SJCRH30 (cell line): ENCODE measurements at places on chromosomes 3 and 15.

DNA sequence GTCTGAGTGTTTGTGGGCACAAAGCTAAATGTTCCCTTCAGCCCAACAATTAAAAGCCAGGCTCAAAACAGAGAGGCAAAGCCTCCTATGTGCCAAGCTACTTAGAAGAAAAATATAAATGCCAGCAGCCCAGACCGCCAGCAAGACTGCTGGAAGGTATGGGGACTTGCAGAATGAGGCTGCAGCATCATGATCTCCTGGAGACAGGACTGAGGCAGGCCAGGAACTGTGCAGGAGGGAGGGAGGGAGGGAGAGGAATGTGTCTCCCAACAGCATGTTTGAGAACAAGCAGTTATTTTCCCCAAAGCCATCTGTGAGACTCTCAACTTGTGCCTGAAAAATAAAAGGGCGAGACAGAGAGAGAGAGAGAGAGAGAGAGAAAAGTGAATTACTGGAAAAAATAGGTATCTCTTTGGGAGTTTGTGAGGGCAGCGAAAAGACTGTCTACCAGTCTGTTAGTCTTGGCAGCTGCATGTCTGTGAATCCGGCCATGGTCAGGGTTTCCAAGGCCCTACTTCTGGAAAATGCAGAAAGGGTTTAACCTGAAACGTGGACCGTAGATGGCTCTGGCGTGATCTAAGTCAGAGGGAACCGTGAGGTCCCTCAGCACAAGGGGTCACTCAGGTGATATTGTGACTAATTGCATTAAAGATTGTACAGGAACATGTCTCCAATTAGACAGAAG is 139.7 kb upstream of the COL8A1 start:
- DNase-seq, result no peak

GRCh38 chr3:77320514-77320913 is 280.6 kb downstream of the ROBO2 start:
- DNase-seq, result peak; percentile 27

DNA sequence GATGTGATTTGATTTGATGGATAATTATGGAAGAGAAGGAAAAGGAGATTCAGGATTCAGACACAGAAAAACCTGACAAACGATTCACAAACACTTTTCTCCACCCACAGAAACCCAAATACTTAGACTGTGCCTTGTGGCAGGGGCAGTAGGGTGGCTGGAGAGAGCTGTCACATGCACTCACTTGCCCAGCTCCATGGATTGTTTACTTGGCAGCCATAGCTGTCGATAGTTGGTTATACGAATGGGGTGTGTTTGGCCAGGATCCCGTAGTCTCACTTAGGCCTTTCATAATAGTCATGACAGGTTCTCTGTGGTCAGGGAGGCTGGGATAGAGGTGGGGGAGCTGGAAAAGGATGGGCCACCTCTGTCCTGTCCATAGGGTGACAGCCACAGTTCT is 76.9 kb downstream of the CACNA1D start:
- no peak for DNase-seq

GRCh38 chr3:24506966-24507775 is 12.5 kb upstream of the THRB start:
- DNase-seq, result no peak

GRCh38 chr3:66501483-66502244 is 842 bp upstream of the LRIG1 start:
- DNase-seq, result no peak

DNA sequence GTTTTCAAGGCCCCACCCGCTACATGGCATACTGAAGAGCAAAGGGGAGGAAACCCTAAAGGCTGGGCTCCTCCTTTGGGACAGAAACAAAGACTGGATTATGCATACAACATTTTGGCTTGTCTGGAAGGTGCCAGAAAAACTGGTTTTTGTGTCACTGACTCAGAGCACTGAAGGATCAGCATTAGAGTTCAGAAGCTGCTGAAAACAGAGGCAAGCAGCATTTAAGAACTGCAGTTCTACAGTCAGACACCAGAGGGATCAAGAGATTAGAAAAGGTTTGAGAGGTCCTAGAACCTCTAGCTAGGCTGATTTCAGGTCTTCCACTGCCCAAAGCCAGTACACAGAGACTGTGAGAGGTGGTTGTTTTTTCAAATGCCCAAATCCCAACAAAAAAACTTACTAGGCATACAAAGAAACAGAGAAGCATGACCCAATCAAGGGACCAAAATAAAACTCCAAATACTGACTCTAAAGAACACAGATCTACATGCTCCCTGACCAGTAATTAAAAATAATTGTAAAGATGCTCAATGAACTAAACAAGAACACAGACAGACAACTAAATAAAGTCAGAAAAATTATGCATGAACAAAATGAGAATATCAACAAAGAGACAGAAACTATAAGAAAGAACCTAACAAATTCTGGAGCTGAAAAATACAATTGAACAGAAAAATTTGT is 91.2 kb downstream of the SENP2 start:
- peak; percentile 44 for DNase-seq

DNA sequence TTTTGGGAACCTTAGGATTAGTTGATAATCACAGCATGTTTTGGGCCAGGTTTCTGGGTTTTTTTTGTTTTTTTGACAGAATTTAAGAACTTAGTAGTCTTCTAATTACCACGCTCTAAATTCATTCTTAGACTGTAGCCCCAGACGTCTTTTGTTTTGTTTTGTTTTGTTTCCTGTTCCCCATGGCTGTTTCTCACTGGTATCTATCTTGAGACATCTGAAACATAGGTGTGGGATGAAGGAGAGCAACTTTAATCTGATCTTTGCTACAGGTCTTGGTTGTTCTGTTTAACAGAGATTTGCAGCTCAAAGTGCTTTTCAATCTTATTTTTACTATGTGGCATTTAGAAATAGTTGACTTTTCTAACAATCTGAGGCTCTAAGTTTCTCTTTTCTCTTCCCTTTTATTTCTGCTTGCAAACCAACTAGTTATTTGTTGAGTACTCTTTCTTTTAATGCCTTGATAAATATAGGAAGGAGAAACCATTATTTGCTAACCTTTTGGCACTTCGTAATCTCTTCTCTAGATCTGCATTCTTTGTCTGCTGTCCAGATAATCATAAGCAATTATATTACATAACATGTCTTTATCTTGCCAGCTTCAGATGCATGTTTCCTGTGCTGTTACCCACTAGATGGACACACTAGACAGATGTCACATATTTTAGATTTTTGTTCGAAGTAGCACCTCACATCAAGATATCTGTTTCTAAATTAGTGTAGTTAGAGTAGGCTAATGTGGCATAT is 40.9 kb downstream of the FBXL2 start:
- DNase-seq, result no peak

DNA sequence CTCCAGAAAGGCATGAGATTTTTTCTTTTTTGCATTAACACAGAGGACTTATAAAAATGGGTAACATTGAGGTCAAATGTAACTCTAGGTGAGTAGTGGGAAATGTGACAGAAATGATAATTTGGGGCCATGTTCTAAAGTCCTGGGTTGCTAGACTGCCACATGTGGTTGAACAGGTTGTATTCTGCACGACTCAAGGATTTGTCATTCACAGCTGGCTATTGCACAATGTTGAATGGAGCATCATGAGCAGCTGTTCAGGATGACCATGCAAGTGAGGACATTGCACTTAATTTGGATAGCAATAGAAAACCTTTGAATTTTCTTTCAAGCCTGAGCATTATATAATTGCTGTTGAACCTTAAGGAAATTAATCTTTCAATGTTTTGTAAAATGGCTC is 396.6 kb downstream of the NAALADL2 start:
- DNase-seq, result peak; percentile 35

DNA sequence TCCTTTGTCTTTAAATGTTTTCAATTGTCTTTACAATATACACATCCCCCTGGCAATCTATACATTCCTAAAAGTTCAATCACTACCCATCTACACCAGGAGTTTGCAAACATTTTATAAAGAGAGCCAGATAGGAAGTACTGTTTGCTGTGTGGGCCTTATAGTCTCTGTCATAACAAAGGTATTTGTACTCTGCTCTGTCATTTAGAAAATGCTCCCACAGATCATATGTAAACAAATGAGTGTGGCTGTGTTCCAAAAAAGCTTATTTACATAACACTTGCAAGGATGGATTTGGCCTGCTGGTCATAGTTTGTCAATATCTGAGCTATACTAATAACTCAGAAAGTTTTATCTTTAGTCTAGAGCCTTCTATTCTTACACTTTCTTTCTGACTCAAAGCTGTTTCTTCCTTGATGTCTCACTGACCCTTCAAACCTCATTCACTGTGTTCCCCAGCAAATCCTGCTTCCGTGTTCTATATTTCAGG is 511.9 kb downstream of the GBE1 start:
- no peak for DNase-seq

GRCh38 chr3:14786369-14786768 is 32.4 kb upstream of the FGD5 start:
- DNase-seq, result no peak

- DNase-seq, result no peak
Measured at GRCh38 chr3:105499961-105500360, 133.3 kb downstream of the ALCAM start.

DNA sequence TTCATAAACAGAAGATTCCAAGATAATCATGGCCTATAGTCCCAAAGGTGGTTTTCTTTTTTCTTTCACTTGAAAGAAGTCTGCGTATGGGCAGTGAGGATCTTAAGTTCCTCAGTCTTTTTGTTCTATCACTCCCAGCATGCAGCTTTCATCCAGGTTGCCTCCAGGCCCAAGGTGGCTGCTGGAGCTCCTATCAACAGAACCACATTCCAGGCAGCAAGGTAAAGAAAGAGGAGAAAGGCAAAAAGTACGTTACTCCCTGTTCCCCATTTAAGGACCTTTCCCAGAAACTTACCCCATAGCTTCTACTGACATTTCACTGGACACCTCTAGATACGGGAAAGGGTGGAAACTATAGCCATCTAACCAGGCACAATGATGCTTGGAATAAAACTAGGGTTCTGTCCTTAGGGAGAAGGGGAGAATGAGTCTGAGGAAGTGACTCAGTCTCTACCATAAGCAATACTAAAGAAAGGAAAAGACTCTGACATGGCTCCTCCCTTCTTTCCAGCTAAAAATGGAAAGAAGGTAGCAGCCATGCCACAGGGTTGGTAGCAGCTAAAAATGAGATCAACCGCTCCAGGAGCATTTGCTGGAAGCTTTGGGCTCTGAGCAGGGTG is 313.9 kb upstream of the NR2E3 start:
- no peak for DNase-seq

- no peak for DNase-seq
Measured at GRCh38 chr3:125351814-125352456, 23.2 kb downstream of the ZNF148 start.

- no peak for DNase-seq
Measured at GRCh38 chr15:68555679-68556037, 23.1 kb upstream of the CORO2B start.

DNA sequence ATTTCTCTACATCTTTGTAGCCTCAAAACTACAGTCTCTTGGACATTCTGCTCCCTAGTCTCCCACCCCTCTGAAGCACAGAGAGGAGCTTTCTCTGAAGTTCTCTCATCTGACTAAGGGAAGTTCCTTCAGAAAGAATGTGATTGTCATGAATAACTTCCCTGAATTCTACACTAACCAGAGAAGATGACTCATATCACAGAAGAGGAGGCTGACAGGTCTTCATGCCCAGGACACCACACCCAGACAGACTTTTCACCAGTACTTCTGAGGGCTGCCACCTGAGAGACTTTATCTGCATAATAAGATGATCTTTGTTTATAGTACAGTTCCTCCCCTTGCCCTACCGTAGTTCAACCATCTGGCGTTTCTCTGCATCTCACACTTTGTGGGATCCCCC is 52.8 kb downstream of the CDIN1 start:
- DNase-seq, result no peak

- no peak for DNase-seq
Measured at GRCh38 chr3:29072611-29073010, 208.3 kb upstream of the RBMS3 start.

DNA sequence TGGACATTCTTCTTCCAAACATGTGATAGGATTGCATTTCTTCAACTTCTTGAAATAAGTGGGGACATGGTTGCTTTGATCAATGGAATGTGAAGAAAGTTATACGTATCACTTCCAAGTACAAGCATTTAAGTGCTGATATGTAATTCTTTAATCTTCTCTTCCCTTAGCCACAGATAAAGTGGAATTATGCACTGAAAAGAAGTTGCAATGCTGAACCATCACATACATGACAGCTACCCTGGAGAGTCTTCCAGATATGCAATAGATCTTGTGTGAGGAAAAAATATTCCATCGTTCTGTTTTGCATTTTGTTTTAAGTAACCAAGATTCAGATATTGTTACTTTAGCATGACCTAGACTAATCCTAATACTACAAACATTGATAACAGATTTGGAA is 674.3 kb downstream of the NSUN3 start:
- DNase-seq, result no peak

- DNase-seq, result no peak
Measured at GRCh38 chr3:169467751-169468150, 195.8 kb downstream of the MECOM start.

- no peak for DNase-seq
Measured at GRCh38 chr15:20368974-20369373, 172.6 kb downstream of the GOLGA6L6 start.

DNA sequence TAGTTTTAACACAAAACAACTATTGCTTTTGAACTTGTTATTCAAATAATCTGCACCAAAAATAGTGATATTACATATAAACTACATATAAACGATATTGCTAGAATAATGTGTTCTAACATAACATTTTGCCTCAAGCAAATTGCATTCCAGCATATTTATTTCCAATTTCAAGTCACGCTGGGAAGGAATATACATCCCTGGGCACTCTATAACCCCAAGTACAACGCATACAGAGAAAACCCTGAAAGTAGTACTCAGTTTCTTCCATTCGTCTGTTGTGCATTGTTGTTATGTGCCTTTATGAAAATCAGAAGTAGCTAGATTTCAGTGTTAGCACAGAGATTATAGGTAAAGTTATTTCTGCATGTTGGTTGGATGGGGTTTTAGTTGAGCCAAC is 251.5 kb downstream of the TUSC7 start:
- no peak for DNase-seq

DNA sequence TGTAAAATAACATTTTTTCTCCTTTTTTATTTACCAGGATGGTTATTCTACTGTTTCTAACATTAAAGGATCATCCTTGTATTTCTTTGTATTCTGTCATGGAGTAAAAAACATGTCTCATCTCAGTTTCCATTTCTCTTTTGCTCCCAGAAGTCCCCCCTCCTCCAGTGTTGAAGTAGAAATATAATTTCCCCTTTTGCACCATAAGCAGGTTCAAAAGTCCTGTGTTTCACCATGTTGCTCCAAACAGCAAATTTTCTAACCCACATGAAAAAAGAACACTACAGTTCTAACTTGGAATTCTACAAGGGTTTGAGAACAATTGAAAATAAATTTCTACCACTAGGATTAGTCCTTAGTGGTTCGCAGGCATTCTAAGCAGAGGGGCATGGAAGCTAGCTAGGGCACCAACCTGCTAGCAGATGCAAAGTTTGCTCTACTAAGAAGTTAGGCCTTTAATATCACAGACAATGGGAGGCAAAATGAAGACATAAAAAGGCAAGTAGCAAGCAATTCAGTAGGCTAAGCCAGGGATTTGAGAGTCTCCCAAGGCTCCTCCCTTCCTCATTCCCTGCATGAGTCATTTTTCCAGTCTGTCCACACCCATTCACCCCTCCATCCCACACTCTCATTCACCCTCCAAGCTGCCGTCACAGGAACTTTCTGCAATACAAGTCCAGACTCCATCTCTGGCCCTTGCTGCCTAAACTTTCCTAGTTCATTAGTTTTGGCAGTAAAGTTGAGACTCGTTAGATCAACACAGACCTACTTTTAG is 2.3 kb upstream of the MBNL1 start:
- DNase-seq, result peak; percentile 26
